AG10803 (cell line): ENCODE measurements at places on chromosomes 1 and 21.

GRCh38 chr1:3773572-3774275 lies 1.2 kb downstream of the SMIM1 start:
- no peak for DNase-seq

GRCh38 chr1:6235296-6235677 lies 477 bp downstream of the ICMT start:
- DNase-seq = no peak

- no peak for DNase-seq
These were observed 46.8 kb downstream of the NTMT2 start for GRCh38 chr1:170192546-170192945.

DNA sequence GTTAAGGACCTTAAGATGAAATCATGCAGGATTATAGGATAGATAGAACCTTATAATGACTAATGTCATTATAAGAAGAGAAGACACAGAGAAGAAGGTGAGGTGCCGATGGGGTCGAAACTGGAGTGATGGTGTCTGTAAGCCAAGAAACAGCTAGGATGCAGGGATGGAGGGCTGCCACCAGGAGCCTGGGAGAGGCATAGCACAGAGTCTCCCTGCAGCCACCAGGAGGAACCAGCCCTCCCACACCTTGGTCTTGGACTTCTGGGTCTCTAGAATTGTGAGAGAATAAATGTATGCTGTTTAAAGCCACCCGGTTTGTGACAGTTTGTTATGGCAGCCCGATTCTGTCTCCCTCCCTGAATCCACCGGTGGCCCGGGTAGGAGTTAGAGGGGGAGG lies 337.2 kb upstream of the AJAP1 start:
- no peak for DNase-seq

GRCh38 chr1:156200044-156200443 lies 6.1 kb downstream of the SLC25A44 start:
- DNase-seq = no peak

DNA sequence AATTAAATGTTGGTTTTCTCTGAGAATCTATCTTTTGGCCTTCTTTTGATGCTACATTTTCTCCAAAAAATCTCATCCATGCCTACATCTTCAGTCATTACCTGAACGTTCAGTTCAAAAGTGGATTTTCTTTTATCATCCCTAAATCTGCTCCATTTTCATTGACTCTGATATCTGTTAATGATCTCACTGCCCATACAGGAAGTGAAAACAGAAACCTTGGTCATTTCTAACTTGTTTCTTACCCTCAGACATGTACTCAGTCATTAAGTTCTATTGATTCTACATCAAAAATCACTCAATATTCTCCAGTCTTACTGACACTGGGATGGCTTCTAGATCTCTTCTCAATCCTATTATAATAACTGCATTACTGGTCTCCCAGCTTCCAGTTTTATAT lies 22.7 kb downstream of the PRKACB start:
- no peak for DNase-seq

DNA sequence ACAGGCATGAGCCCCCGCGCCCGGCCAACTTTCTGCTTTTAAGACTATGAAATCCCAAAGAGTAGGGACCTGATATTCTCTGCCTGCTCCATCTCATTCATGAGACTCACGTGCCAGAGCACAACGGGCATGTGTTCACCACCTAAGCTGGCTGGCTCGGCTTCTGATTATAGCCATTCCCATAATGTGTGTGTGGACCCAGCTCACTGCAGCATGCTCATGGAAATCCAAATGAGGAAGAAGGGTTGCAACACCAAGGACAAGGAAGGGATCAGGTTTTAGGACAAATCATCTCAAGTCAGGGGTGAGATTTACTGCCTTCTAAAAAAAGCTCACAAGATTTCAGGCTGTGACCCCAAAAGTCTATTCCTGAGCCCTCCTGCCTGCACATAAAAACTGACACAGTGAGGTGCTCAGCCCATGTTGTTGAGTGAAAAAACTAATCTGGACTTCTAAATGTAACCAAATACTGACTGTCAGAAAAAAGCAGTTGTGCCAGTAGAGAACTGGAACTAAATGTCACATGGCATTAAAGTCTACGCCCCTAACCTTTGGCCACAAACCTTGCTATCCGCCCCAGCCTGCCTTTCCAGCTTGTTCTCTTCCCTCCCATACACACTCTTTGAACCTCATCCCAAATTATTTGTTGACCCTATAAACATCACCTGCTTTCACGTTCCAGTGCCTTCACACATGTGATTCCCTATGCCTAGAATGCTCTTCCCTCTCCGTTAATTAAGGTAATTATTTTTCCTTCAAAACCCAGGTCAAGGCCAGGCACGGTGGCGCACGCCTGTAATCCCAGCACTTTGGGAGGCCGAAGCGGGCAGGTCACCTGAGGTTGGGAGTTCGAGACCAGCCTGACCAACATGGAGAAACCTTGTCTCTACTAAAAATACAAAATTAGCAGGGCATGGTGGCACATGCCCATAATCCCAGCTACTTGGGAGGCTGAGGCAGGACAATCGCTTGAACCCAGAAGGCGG lies 9.1 kb upstream of the COA7 start:
- no peak for DNase-seq
